ENCODE measurements at places on chromosomes 12 and 14.

DNA sequence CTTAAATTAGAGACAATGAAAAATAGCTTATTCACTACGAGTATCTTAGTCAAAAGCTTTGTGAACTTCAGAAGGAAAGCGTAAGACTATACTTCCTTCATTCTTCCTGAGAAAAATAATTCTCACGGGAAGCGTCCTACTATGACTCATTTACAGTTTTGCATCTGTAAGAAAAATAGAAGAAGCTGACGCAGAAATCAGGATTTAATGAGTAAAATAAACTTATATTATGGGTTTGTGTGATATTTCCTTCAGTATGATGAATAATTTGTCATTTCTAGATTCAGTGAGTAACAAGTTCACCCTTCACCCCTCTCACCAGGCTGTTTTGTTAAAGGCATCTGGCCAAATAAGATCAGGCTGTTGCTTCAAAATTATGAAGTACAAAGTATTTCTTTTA, 17.8 kb upstream of the PDE3A start:
- DNase-seq, result no peak

- DNase-seq, result no peak
Observed at GRCh38 chr14:94483071-94483451, 7.1 kb upstream of the SERPINA9 start.

DNA sequence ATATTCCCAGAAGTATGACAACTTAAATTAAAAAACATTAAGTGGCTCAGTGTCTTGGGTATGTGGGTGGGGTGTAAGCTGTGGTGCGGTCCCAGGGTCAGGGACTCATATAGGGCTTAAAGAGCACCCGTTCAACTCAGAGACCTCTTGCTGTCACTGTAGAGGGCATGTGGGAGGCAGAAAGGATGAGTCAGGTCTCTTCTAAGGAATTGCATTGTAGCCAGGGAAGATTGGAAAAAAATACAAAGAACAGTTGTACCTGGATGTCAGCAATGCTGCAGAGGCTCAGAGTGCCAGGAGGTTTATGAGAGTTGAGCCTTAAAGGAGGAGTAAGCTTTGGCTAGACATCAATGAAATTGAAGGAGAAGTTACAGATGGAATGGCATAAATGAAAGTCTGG, 104.1 kb downstream of the MYRFL start:
- DNase-seq, result no peak

DNA sequence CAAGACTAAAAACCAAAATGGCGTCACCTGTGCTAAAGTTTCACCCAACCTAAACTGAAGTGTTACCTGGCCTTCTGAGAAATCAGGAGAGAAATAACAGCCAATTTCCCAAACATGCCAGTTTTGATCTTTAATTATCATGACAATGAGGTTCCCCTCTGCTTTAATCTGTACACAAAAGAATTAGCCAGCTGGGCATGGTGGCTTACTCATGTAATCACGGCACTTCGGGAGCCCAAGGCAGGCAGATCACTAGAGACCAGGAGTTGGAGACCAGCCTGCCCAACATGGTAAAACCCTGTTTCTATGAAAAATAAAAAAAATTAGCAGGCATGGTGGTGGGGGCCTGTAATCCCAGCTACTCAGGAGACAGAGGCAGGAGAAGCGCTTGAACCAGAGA, 4.9 kb downstream of the HEATR4 start:
- DNase-seq, result no peak

DNA sequence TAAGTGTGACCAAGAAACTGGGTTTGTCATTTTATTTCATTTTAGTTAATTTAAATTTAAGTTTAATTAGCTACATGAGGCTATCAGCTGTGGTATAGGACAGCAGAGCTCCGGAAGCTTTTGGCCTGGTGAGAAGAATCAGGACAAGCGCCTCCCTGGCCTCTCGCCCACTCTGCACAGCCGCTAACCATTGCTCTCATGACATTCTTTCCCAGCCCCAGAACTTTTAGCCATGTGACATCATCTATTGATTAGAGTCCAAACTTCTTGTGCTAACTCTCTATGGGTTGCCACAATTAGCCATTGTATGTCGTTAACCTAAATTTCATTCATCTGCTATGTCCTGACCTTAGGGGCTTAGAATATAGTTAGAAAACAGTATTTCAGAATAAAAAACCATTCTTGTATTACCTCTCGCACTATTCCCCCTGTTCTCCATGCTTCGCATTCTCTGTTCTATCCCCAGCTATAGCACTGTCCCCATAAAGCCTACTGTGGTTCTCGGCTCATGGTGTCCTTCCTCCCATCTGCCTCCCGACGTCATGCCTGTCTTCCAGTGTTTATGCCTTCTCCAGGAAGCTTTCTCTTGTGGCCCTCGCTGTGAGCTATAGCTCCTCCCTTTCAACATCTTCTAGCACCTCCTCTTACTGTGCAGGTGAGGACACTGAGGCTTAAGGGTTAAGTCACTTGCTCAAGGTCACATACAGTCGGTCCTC, 23.5 kb downstream of the SSH1 start:
- no peak for DNase-seq

DNA sequence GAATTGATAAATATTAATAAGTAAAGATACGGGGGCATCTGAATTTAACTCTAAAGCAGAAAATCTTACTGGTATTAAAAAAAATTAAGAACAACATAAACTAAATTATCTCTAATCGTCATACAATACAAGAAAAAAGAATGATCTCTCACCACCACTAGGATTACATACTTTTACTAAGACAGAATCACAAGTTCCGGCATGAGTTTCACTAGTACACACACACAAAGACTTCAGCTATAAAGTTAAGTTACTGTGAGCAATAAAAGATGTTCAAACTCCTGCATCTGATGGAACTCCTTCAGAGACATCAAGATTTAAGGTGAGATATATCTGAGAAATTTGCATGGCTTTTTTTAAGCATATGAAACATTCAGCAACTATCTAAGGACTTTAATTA, 21.9 kb downstream of the CEP128 start:
- DNase-seq, result no peak

- peak; percentile 49 for DNase-seq
Observed at GRCh38 chr14:61524211-61524806, 171.0 kb upstream of the HIF1A start.

- DNase-seq, result no peak
Observed at GRCh38 chr12:104802208-104802607, 155.9 kb downstream of the SLC41A2 start.

- no peak for DNase-seq
Observed at GRCh38 chr12:112149596-112149995, 24.2 kb downstream of the TRAFD1 start.

DNA sequence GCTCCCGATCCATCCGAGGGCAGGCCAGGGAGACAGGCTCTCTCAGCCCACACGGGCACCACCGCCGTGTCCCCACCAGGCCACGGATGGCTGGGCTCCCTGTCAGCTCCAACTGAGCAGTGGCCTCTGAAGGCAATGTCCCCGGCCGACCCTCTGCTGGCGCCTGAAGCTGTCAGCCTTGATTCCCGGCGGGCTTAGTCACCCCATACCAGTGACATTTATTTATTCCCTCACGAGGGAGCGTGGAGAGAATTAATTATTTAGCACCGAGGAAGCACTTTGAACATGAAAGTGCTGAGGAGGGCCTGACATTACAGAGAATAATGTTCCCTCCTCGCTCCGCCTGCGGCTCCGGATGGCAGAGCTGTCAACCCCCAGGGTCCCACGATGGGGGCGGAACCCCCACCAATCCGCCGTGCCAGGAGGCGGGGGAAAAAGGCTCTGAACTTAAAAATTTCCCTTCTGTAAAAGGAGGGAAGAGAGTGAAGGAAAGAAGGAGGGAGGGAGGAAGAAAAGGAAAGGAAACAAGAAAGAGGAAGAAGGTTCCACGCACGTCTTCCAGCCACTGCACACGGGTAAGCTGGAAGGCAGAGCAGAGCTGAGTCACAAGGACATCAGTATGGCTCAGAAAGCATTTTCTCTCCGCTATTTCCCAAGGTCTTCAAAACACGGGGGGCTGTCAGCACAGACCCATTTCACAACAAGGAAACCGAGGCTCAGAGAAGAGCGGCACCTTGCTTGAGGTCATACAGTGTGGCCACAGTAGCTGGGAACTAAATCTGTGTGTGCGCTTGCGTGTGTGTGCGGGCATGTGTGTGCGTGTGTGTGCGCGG, 108.7 kb upstream of the NCOR2 start:
- DNase-seq, result no peak

DNA sequence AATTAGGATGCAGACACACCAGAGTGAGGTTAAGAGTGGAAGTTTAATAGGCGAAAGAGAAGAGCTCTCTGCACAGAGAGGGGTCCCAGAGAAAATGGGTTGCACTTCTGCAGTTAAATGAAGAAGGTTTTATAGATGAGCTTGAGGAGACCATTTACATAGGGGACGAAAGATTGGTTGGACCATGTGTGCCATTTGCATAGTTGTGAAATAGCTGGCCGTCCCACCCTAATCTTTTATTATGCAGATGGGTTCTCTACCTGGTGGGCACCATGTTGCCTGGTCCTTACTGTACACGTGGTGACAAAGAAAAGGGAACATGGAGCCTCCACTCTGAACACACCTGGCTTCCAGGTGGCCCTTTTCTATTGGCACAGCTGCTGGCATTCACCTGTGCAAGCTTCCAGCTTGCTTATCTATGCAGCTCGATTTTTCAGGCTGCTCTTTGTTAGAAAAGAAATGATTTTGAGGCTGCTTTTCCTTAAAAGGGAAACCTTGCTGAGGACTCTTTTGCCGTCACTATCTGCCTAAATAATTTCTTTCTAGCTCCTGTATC, 67.1 kb upstream of the SRSF5 start:
- peak; percentile 75 for DNase-seq

GRCh38 chr14:36224176-36224575, 47.7 kb upstream of the PTCSC3 start:
- no peak for DNase-seq

DNA sequence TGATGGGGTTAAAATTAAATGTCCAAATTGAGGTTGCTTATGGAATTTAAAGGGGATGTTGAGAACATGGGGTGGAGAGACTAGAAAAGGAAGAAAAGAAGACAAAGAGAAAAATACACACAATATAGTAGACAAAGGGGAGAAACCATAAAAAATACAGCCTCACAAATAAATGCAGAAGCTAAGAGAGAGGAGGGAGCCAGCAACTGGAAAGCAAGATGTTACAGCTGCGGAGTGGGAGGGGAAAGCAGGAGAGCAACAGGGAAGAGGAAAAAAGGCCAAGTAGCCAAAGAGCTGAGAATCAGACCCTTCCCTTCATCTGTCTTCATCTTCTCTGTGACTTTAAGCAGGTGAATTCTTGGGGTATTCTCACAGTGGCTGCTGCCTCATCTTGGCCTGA, 39.7 kb upstream of the SMUG1 start:
- DNase-seq, result no peak

GRCh38 chr12:122965851-122966742, at the start of gene ABCB9:
Gene ABCB9 (minus strand): TSS chr12:122966463. CDS start chr12:122960235, 6,228 bp downstream.
- peak; percentile 96 for DNase-seq

DNA sequence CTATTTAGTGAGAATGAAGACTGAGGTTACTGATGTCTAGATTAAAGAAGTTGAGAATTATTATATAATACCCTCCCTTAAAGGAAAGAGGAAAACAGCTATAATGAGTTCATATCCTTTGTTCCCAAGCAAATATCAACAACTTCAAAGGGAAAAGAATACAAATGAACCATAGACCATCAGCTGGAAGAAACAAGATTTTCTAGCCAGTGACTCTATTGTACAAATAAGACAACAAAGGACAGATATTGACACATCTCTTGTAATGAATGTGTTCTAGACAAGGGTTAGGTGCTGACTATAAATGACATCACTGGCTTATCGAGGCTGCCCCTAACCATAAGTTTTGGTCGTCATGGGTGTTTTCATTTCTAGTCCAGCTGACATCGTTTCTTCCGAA, 48.2 kb downstream of the SLC38A4 start:
- peak; percentile 58 for DNase-seq

DNA sequence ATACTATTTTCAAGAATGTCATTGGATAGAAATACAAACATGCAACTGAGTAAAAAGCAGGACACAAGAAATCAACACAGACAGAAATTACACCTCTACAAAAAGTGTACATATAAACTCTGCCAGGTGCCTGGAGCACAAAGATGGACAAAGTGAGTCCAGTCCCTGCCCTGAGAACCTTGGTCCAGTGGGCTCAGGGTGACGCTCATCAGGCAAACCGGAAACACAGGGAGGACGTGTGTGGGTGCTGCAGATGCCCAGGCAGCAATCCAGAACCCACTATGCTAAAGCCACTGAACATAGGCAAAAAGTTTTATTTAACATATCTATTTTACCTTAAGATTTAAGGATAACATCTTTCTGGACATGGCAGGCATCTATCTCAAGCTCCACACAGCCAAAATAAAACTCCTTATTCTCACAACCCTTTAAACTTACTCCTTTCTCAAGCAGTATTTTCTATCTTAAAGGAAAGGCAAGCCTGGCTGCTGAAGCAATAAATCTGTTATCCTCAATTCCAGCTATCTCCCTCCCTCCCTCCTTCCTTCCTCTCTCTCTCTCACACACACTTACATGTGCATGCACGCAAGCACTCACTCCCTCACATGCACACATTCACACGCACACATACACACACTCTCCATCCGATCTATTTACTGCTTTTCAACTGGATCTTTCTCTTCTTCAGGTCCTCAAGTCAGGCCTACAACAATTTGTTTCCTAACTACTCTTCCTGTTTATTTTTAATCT, 10.2 kb downstream of the PPP1R13B start:
- DNase-seq, result no peak

GRCh38 chr12:128920468-128920867, 67.2 kb downstream of the GLT1D1 start:
- DNase-seq, result no peak

- DNase-seq, result no peak
Observed at GRCh38 chr12:125049093-125049458, 16.2 kb upstream of the AACS start.

DNA sequence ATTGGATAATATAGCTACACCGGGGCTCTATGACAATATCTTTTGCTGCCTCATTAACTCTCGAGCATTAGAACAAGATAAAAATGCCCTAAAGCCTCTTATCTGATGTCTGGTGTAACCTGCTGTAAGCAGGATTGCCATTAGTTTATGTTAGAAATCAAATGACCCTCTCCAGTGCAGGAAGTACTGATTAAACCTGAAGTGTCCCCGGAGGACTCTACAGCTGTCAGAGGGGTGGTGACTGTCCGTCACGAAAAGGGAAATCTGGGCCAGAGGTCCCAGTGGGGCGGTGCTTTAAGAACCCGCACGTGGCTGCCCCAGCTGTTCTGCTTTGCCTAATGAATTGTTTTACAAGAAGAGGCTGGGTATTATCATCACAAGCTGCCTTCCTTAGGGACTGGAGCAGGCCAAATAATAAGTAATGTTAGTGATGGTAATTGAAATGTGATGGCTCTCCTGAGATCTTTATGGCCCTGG, 55.7 kb downstream of the LIN52 start:
- DNase-seq, result peak; percentile 12
